ENCODE measurements at places on chromosomes 12 and 14.

DNA sequence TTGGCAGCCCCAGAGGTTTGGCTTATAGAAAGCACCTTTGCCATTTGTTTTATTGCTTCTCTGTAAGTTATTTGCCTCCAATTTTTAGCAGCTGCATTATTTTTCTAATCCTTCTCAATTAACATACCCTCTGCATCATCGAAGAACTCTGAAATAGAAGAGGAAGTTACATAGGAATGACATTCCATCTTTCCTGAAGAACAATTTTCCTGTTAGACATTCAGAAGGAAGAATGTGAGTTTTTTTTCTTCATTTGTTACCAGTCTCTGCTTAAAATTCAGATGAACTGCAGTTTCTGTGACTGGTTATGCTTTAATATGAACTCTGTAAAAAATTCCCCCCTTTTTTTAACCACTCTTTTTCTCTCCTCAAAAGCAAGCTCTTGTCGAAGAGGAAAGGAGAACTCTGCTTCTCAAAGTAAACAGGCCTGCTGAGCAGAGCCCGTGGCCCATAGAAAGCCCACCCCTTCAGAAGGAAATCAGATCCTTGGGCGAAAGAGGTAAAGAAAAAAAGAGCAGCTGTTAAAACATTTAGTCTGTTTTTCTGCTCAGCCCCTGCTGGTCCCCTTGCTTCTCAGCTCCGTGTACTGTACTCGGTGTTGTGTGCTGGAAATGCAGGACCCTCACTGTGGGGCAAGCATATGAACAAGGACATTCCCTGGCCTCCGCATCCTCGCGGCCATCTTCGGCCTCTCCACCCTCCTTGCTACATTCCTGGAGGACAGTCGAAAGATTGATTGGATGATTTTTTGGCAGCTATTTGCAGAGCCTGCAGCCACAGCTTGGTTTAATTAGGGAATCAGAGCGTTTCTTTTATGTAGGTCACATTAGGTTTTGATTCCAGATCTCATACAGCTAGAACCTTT, 164.4 kb upstream of the LRIG3 start:
- DNase-seq, result no peak

GRCh38 chr12:52552055-52552454, 890 bp downstream of the KRT71 start:
- no peak for DNase-seq

GRCh38 chr12:58225203-58225877, 284.0 kb downstream of the ATP23 start:
- DNase-seq, result no peak

DNA sequence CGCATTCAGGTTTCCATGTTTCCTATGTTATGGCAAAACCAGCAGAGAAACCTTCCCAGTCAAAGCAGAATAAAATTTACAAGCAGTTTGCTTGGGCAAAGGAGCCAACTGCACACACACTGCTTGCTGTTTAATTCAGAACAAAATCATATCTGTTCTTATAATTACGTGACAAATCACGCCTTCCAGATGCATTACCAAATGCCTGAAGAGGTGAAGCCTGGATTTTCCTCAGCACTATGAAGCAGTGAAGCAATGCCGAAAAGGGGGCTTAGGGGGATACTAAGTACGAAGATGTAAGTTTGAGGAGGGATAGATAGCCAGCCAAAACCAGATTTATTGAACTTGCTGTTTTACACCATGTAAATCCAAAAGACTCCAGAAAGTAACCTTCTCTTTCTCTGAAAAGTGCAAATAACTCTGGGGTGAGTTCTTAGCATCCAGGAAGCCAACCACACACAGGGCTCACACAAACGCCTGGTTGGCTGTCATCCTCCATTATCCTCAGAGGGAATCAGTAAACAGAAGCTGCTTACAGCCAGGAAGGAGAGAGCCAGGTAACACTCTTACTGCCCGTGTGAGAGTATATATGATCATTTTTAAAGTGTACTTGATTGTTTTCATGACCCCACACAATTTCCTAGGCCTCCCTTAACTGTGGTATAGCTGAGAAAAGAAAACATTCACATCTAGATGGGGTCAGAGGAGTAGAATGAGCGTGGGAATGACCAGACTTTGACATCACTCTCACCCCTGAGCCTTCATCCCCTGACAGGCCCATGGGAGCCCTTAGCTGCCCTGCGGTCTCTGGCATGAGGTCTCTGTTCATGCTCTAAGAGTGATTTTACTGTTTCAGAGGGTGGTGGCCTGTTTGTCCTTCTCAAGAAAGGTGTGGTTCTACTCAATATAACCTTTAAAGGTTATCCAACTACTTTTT, 442.5 kb downstream of the EGLN3 start:
- no peak for DNase-seq

GRCh38 chr12:89421092-89421835, 69.0 kb upstream of the DUSP6 start:
- DNase-seq, result no peak

GRCh38 chr12:75884465-75884985, 147.1 kb downstream of the PHLDA1 start:
- no peak for DNase-seq

- DNase-seq, result no peak
Measured at GRCh38 chr12:90481748-90482147, 473.2 kb downstream of the CCER1 start.

GRCh38 chr14:94337274-94337673, 14.1 kb upstream of the SERPINA6 start:
- DNase-seq, result no peak

DNA sequence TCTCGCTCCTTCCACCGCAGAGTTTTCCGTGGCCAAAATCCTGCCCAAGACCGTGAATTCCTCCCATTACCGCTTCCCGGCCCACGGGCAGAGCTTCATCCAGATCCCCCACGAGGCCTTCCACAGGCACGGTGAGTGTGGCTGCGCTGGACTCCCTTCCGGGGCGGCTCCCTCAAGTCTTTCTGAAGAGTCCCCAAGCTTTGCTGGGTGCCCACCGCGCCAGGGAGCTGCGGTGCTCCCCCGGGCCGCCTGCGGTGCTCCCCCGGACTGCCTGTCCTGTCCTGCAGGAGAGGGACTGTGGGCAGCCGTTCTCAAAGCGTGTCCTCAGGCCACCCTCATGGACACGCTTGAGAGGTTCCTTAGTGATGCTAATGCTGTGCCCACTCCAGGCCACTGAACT, 50.5 kb downstream of the ADGRD1 start:
- no peak for DNase-seq

GRCh38 chr14:51295646-51296263, 55.7 kb downstream of the TMX1 start:
- no peak for DNase-seq

- DNase-seq, result no peak
Measured at GRCh38 chr12:58995666-58996363, 75.5 kb upstream of the LRIG3 start.

- no peak for DNase-seq
Measured at GRCh38 chr12:79402606-79403005, 288.2 kb downstream of the PAWR start.

DNA sequence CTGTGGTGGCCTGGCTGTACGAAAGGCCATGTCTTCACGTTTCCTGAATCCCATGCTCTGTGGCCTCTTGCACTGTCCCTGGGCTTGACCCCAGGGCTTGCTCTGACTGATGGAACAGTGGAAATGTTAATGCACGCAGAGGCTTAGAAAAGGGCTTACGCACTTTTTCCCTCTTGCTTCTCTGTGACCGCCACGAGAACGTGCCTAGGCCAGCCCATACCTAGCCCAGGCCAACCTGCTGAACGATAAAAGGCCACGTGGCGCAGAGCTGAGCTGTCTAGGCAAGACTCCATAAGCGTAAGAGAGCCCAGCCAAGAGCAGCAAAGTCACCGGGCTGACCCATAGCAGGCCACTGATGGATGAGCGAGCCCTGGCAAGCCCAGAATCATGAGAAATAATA, 18.3 kb downstream of the TTC7B start:
- no peak for DNase-seq

Measured in Calu3 (cell line).